ENCODE measurements at places on chromosomes 5 and 9. TPM values are rescaled to one million over a fixed set of nuclear protein-coding genes. Genes with fewer than 3 reads are reported as not detected.

The INSL6 gene
- not detected for total RNA-seq

- H3K27me3 ChIP-seq: no peaks in the 10 kb centered on the region
- H3K27ac ChIP-seq: no peak overlapping the region
- no peak overlapping the region for H3K4me3 ChIP-seq
- no peak for DNase-seq
- H3K36me3 ChIP-seq: no peaks in the 10 kb centered on the region
- no peaks in the 10 kb centered on the region for H3K4me1 ChIP-seq
Measured at GRCh38 chr5:176762489-176762888, 47.9 kb upstream of the UNC5A start.

DNA sequence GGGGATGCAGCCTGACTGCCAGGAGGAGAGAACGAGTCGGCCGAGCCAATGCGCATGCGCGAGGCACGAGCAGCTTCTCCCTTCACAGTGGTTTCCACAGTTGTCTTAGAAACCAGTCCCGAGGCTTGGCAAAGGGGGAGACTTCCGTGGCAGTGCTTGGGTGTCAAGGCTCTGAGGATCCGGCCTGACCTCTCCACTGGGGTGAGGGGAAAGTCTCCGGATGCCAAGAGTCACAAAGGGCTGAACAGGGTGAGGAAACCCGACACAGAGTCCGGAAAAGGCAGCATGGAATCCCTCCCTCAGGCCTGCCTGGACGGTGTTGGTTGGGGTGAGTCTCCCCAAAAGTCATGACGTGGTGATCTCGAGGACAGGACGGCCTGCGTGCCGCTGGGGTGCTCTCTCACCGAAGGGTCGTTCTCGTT, 475.5 kb downstream of the SPATA31A7 start:
- H3K4me1 ChIP-seq: no peaks in the 10 kb centered on the region
- H3K4me3 ChIP-seq: no peak overlapping the region
- no peak for DNase-seq
- no peaks in the 10 kb centered on the region for H3K27me3 ChIP-seq

- DNase-seq: no peak
- H3K4me1 ChIP-seq: no peaks in the 10 kb centered on the region
- H3K27ac ChIP-seq: no peak overlapping the region
- no peaks in the 10 kb centered on the region for H3K27me3 ChIP-seq
- H3K36me3 ChIP-seq: no peaks in the 10 kb centered on the region
Measured at GRCh38 chr5:110968246-110969005, 103.1 kb upstream of the TSLP start.

DNA sequence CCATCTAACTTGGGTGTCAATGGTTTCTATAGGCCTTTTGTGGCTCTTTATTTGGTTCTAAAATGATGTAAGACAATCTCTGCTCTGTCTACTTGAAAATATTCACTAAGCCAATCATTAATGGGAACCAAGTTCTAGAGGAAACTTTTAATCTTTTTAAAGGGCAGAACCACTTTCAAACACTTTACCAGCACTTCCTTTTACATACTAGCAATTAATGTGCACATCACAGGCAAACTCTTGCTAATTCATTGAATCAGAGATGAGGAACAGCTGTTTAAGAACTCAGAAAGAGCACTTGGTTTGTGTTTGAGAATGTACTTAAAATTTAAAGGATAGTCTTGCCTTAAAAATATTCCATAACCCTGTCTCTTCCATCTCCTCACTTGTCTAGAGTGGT, 83.4 kb downstream of the PAPPA start:
- no peaks in the 10 kb centered on the region for H3K27me3 ChIP-seq
- no peak for DNase-seq
- H3K27ac ChIP-seq: no peak overlapping the region
- no peak overlapping the region for H3K4me3 ChIP-seq
- no peaks in the 10 kb centered on the region for H3K36me3 ChIP-seq

The PCDHA9 gene
- 0.39 TPM for total RNA-seq

The TRMO gene
- 39.2 TPM for total RNA-seq

DNA sequence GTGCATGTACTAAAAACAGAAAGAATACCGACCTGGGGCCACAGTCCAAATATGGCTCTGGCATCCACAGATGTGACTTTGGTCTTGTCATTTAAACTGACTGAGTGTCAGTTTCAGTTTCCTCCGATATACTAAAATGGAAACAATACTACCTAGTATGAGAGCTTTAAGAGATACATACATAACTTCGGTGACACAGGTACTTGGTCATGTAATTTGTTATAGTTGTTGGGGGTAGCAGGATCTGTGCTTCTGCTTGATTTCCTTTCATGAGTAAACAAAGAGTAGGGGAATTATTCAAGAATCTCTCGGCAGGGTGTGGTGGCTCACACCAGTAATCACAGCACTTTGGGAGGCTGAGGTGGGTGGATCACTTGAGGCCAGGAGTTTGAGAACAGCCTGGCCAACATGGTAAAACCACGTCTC, 32.1 kb downstream of the MTMR12 start:
- H3K27me3 ChIP-seq: no peaks in the 10 kb centered on the region
- H3K36me3 ChIP-seq: no peaks in the 10 kb centered on the region
- no peak for DNase-seq

DNA sequence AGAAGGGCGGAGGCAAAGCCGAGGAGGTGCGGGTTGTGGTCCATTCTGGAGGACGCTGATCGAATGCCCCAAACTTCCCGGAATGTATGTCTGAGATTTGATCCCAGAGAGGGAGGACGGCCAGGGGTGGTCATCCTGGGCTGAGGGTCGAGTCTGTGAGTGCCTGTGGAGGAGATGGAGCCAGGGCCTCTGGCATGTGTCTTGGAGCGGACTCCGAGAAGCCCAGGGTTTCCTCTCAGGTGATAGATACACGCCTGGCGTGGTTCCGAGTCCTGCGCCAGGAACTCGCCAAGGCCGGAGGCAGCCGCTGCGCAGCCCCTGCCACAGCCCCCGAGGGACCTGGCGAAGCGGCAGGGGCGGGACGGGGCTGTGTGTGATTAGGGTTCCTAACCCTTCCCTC, 363 bp downstream of the ZNF454 start:
- H3K27me3 ChIP-seq: no peaks in the 10 kb centered on the region
- H3K4me3 ChIP-seq: peak overlapping the region; percentile 75
- peak overlapping the region; percentile 46 for H3K27ac ChIP-seq
- no peaks in the 10 kb centered on the region for H3K4me1 ChIP-seq
- peak; percentile 22 for DNase-seq
- no peaks in the 10 kb centered on the region for H3K36me3 ChIP-seq

- no peaks in the 10 kb centered on the region for H3K27me3 ChIP-seq
- no peak overlapping the region for H3K27ac ChIP-seq
- no peaks in the 10 kb centered on the region for H3K4me1 ChIP-seq
- no peak overlapping the region for H3K4me3 ChIP-seq
Measured at GRCh38 chr9:123174887-123175518, 93.4 kb downstream of the STRBP start.

The SHISAL2B gene
- not detected for total RNA-seq

The RPS14 gene
- total RNA-seq: 1,798 TPM

- no peak overlapping the region for H3K27ac ChIP-seq
- H3K4me3 ChIP-seq: no peak overlapping the region
- H3K27me3 ChIP-seq: no peaks in the 10 kb centered on the region
- no peak for DNase-seq
Measured at GRCh38 chr5:164319161-164319560, 813.7 kb downstream of the MAT2B start.

The PLEKHG4B gene
- 1.7 TPM for total RNA-seq

- H3K27me3 ChIP-seq: no peaks in the 10 kb centered on the region
- no peak for DNase-seq
- H3K4me3 ChIP-seq: no peak overlapping the region
- no peaks in the 10 kb centered on the region for H3K4me1 ChIP-seq
Measured at GRCh38 chr5:125245216-125245615, 498.8 kb upstream of the ZNF608 start.

DNA sequence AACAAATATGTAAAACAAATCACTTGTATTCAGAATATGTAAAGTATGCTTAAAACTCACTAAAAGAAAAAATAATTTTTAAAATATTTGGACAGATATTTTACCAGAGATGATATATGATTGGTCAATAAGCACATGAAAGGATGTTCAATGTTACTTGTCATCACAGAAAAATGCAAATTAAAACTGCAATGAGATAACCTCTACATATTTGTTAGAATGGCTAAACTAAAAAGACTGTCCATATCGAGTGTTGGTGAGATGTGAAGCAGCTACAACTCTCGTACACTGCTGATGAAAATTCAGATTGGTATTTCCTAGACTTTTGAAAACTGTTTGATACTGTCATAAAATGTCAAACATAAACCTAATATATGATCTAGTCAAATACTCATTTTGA, 685.1 kb downstream of the DTWD2 start:
- no peak overlapping the region for H3K4me3 ChIP-seq
- H3K4me1 ChIP-seq: no peaks in the 10 kb centered on the region
- H3K27me3 ChIP-seq: no peaks in the 10 kb centered on the region
- H3K27ac ChIP-seq: no peak overlapping the region

DNA sequence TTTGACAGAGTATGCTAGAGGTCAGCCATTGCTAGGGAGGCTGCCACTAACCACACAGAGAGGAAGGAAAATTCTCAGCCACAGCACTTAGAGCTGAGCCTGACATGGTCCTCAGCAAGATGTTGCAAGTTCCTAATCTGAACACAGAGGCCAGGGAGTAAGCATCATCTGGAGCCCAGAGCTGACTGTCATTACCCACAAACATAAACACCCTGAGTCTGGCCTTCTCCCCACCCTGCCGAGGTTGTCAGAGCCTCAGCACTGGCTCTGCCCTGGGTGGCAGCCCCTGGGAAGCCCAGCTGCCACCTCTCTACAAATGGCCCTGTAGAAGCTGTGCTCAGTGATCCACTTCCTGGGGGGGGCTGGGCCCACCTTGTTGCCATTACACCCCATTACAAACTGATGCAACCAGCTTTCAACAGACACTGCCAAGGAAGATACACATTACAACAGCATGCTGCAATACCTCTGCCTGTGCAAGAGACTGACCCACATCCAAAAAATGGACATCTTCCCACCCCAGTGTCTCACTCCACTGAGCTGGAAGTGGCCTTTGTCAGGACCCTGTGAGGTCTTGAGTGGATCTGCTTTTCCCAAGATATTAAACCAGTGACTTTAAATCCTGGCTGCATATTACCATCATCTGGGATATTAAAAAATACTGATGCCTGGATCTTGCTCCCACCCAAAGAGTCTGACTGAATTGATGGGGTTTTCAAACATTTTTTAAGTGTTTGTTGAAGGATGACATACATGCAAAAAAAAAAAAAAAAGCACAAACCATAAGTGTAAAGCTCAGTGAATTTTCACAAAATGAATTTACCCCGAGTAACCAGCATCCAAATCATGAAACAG, 33.0 kb downstream of the IRF1 start:
- peaks cover 59% of the 10 kb centered on the region for H3K4me1 ChIP-seq
- H3K36me3 ChIP-seq: no peaks in the 10 kb centered on the region
- peak overlapping the region; percentile 91 for H3K27ac ChIP-seq
- DNase-seq: peak; percentile 68
- no peak overlapping the region for H3K4me3 ChIP-seq

DNA sequence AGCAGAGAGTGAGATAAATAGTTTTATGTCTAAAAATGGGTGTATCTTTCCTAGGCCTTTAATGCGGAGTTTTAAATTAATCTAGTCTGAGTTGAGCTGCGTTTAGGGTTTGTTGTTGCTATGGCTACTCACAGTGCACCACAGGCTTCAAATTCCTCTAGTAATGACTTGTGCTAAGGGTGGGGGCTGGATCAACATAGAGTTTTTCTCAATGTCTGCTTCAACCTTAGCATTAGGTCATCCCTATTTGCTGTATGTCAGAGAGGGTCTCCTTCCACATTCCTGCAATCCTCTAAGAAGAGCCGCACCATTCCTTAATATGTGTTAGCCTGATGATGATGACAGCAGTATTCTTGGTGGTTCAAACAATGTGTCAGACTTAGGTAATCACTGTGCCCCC, 465.6 kb upstream of the KIF2A start:
- H3K4me1 ChIP-seq: no peaks in the 10 kb centered on the region
- DNase-seq: no peak
- no peak overlapping the region for H3K27ac ChIP-seq
- H3K36me3 ChIP-seq: no peaks in the 10 kb centered on the region
- H3K27me3 ChIP-seq: no peaks in the 10 kb centered on the region
- H3K4me3 ChIP-seq: no peak overlapping the region

- no peaks in the 10 kb centered on the region for H3K36me3 ChIP-seq
- no peak overlapping the region for H3K27ac ChIP-seq
- no peaks in the 10 kb centered on the region for H3K27me3 ChIP-seq
- H3K4me1 ChIP-seq: no peaks in the 10 kb centered on the region
- DNase-seq: no peak
- H3K4me3 ChIP-seq: no peak overlapping the region
Measured at GRCh38 chr5:108467563-108467962, 85.7 kb upstream of the FBXL17 start.

DNA sequence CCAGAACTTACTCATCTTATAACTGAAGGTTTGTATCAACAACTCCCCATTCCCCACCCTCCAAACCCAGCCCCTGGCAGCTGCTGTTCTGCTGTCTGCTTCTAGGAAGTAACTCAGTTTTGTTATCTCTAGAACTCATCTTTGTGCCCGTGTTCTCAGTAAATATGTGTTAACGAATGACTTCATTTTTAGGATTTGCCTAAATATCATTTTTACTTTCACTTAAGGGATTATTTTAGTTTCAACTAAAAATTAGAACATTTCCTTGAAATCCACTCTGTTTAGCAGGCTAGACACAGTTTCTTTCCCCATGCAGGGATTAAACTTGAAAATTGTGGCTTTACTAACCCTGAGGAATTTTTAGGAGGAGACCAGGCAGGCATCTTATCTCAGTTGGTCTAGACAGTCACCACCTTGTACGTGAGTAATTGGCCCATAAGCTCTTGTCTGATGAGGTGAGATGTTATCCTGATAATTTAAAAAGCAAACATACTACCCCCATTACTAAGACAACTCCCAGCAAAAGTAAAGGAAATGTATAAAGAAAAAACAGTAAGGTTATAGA, 68.2 kb upstream of the TNFAIP8 start:
- DNase-seq: no peak
- H3K27me3 ChIP-seq: no peaks in the 10 kb centered on the region

DNA sequence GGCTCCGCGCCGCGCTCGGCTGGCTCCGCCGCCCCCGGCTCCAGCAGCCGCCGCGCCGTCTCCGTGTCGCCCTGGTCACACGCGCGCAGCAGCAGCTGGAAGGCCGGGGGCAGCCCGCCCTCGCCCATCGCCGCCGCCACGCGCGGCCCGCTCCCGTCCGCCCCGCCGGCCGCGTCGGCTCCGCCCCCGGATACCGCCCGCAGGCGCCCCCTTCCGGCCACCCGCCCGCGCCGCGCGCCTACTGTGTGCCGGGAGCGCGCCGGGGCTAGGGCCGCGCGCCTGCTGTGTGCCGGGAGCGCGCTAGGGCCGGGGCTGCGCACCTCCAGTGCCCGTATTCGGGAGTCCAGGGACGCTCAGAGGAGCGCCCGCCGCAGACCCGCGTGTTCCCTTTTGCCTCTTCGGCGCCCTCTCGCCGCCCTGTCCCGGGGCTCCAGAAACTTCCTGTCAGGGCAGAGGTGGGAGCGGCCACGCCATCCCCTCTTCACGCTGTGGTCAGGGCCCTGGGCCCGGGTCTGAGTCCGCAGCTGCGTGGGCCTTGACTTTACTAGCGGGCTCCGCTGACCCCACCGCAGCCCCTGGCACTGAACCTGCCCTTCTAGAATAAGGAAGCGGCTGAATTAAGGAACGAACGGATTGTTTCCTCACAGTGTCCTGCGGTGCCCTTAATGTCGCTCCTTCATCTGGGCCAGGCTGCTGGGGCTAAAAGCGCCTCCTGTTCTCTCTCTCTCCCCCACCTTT, at the start of gene ANKS6:
ANKS6 (minus strand) TSS at position 192 of the 738 bp plus-strand sequence; CDS start at position 128, 64 bp downstream.
- H3K27me3 ChIP-seq: no peaks in the 10 kb centered on the region
- DNase-seq: peak; percentile 98
- peak within 1 kb of the TSS; percentile 76 for H3K27ac ChIP-seq

Data from upper lobe of left lung (tissue), 6 donors.